ENCODE measurements at places on chromosomes 3 and 15.

GRCh38 chr3:189820365-189820720 lies 189.2 kb downstream of the TP63 start:
- DNase-seq = no peak

DNA sequence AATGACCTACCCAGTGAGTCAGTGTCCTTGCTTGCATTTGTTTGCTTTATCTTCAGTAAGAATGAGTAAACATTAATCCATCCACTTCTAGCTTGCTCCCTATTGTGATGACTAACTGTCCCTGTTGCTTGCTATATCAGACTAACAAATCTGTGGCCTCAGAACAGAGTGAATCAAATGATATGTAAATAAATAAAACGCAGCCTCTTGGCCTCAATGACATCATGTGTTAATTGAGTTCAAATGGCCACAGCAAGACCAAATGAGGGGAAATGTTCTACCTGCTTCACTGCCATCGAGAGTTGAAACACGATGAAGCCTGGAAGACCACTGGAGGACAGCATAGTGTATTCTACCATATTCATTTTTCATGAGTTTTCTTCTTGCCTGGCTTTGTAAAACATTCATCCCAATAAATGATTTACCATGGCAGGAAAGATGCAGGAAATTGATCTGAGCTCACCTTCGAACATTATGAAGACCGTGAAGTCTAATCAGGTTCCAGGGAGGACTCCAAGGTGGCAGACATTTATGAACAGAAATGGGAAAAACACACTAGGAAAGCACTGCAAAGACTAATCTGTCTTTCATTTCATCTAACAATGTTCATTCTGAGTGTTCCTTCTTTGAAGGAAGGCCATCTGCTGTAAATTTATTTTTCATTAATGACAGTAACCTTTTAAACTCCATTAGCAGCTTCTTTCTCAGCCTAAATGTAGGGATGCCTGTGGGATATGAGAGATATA lies 1144.5 kb downstream of the TUSC7 start:
- no peak for DNase-seq

- DNase-seq = no peak
These were observed 226.5 kb upstream of the NANOGP8 start for GRCh38 chr15:35311615-35312014.

DNA sequence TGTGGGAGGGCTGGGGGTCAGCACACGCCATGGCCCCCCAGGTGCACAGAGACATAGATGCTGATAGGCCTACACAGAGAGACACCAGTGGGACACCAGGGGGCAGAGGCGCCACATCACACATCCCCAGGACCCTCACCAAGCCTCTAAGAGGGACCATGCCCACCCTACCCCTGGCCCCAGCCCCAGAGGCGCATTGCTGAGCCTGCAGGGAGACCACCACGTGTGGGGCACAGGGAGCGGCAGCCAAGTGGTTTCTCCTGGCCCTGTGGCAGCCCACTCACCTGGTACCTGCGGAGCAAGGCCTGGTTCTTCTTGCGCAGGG lies 1.2 kb downstream of the CCDC9B start:
- no peak for DNase-seq

GRCh38 chr15:89341316-89342005 lies 6.8 kb upstream of the POLG start:
- DNase-seq = no peak

DNA sequence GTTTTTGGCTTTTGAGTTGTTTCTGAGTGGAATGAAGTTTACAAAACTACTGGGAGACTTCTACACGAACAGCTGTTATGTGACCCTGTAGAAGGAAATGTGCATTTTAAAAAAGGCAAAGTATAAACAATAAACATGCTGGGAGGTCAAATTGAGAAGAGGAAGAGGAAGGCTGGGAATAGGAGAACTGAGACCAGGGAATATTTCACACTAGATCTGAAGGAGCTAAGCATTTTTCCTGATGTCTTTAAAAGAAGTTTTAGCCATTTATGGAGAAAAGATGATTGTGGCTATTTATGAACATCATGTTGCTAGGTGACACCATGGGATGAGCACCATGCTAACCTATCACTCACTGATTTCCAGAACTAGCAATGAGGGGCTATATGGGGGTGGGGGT lies 76.3 kb upstream of the FAM98B start:
- no peak for DNase-seq

DNA sequence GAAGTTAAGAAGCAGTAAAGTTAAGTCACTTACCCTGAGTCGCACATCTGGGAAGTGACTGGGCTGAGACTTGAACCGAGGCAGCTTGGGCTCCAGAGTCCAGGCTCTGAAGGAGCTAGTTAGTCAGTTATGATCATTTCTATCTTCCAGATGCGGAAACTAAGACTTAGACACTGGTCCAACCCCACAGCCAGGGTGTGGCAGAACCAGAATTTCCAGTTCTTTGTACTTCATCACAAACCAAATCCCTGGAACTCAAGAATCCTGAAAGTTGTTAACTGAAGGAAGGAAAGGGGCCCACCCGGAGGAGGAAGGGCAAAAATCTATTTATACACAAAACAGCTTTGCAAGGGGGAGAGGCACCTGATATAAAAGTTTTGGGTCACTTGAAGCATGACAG lies 389.9 kb downstream of the SHQ1 start:
- no peak for DNase-seq

DNA sequence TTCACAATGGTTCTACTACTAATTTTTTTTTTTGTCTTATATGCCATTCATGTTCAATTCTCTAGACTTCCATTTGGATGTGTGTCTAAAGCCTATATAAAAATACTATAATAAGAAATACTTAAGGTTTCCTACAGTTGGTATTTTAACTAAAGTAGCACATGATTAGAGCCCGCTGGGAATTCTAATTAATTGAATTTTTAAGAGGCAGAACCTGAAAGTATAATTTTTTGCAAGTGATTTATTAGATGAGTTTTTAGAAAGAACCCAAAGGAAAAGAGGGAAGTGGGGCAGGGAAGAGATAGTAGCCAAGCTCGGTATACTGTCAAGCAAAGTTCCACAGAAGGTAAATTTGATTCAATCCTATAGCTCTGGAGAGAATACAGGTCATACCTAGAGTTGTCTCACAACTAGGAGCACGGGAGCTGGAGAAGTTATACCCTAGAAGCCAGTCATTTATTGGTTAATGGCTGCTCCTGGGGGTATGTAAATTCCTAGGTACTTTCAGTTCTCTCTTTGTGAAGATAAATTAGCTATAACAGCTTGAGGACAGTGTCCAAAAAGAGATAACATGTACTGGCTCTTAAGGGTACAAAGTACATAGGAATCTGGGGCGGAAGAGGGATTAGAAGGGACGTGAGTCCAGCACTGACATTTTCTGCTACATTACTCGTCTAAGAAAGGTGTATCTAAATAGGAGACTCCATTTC lies 225.6 kb downstream of the CNTN6 start:
- no peak for DNase-seq

- DNase-seq = no peak
These were observed 42.3 kb upstream of the ZNF280D start for GRCh38 chr15:56775641-56776040.

Data from stimulated activated CD4-positive, alpha-beta T cell treated with anti-CD3 and anti-CD28 coated beads, Interleukin-15, amount 100 ng/mL, for 24 hours (primary cell).